ENCODE measurements at places on chromosomes 3 and 15. TPM values are rescaled to one million over a fixed set of nuclear protein-coding genes. Genes with fewer than 3 reads are reported as not detected.

Gene GUCA1C
- total RNA-seq = not detected

Gene TRIM42
- total RNA-seq = not detected

Gene CACNA2D3
- total RNA-seq = not detected

Gene USP19
- 46.5 TPM for total RNA-seq

Gene TF
- total RNA-seq = 0.07 TPM

Gene EEF1AKMT4
- 2.7 TPM for total RNA-seq

GRCh38 chr3:1515882-1516281, 423.1 kb downstream of the CNTN6 start:
- no peak for DNase-seq

DNA sequence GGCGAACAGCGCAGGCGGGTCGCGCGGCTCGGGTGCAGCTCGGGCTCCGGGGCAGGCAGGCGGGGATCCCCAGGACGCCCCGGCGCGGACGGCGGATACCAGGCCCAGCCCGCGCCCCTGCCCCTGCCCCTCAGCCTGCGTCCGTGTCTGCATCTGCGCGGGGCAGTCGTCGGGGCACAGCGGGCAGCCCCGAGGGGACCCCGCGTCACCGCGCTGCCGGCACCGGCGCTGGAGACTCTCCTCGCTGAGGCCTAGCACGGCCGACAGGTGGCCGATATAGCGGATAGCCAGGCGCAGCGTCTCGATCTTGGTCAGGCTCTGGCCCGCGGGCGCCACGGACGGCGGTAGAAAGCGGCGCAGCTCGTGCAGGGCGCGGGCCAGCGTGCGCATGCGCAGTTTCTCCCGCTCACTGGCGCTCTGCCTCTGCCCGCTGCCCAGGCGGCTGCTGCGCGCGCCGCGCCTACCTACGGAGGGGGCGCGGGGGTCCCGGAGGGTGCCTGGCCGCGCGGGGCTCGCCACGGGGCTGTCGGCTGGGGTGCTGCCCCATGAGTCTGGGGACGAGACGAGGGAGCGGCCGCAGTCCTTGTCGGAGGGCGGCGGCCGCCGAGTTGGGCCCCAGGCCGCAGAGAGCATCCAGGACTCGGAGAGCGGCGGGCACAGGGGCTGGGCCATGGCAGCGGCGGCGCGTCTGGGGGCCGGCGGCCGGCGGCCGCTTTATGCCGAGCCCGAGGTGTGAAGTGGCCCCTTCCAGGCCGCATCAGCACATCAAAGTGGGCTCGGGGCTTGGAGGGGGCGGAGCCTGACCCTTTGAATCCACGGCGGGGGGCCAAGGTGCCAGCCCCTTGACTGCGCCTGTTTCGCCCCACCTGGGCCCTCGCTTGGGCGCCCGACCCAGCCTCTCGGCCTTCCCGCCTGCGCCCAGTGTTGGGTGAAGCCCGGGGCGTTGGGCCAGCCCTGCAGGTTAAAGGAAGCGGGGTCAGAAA, at the start of gene MESP1:
TSS of gene MESP1 (minus strand) at position 690 of the 983 bp plus-strand sequence. CDS start at position 672, 18 bp downstream.
- peak; percentile 89 for DNase-seq

DNA sequence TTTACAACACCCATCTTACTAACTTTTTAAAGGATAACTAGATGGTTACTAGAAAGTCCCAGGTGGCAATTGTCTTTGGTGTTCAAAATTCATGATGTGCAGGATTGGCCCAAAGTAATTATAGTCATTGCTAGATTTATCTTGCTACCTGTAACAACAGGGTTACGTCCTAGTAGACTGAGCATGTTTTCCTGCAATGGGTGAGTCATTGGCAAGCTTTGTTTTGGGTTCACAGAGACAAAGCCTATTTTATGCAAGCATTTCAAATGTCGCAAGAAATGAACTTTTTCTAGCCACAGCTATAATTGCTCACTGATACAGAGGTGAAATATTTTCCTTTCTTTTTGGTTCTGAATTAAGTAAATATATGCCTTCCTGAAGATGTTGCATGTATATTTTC, 267.6 kb downstream of the AGBL1 start:
- no peak for DNase-seq

DNA sequence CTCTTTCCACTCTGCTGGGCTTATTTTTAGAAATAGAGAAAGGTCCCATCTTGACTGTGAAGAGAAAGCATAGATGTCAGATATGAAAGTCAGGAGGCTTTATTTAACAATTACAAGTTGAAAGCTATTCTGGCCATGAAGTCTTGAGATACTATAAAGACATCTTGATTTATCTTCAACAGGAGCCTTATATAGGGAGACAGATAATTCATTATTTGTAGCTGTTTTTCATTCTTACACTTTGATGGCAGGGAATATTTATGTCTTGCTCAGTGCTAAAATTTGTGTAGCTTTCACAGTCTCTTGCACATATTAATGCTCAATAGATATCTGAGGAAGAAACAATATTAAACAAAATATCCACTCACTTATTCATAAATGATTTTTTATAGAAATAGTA, 248.8 kb downstream of the C3orf38 start:
- DNase-seq = no peak

DNA sequence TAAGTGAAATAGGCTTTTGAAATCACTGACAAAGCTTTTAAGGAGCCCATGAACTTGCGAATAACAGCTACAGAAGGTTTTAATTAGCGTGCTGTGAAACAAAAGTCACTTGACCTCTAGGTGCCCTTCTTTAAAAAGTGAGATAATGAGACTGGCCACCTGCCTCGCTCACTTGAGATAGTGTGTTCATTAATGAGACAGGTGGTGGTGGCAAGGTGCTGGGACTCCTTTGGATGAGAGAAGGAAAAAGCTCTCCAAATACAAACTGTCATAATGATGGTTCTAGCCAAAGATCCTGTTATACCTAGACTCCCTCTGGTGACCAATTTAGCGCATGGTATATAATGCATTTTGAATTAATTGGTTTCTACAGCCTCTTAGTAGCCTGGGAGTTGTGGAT, 22.7 kb upstream of the IREB2 start:
- no peak for DNase-seq

GRCh38 chr15:83275412-83275811, 9.1 kb downstream of the BNC1 start:
- DNase-seq = no peak

GRCh38 chr3:189756582-189757078, 125.4 kb downstream of the TP63 start:
- no peak for DNase-seq

DNA sequence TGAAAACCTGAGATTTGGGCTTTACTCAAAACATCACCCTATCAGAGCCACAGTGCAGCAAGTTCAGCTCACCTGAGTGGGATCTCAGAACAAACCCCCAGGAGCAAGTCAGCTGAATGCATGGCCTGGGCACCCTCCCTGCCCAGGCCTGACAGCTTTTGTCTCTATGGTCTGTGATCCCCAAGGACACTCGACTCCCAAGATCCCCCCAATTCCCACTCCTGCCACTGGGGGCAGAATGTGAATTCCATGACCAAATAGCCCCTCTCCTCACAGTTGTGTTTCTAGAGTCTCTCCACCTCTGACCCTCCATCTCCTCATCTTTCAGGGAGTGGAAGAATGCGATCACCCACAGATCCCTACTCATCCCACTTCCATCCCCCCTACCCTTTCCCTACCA, 58.9 kb downstream of the ZNF445 start:
- DNase-seq = no peak

DNA sequence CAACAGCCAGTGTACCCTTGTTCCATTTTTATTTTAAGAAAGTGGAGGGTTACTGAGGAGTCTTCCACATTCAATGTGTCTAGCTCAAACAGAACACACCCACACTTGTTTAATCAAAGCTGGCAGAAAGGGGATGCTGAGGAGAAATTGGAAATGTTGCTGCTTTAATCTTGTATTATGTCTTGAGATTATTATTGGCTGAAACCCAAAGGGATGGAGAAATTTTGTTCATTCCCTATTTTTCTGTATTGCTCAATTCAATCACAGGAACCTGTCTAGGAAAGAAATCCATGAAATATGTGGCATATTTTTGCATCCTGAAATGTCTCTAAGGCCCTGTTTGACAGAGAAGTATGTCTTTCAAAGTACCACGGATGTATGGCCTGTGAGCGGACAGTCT, 238.0 kb downstream of the MYRIP start:
- no peak for DNase-seq

- DNase-seq = no peak
Measured at GRCh38 chr15:96344706-96345559, 14.4 kb downstream of the NR2F2 start.

GRCh38 chr15:77749236-77749997, 116.7 kb upstream of the LINGO1 start:
- DNase-seq = no peak

- no peak for DNase-seq
Measured at GRCh38 chr3:153545471-153545870, 383.4 kb downstream of the RAP2B start.

DNA sequence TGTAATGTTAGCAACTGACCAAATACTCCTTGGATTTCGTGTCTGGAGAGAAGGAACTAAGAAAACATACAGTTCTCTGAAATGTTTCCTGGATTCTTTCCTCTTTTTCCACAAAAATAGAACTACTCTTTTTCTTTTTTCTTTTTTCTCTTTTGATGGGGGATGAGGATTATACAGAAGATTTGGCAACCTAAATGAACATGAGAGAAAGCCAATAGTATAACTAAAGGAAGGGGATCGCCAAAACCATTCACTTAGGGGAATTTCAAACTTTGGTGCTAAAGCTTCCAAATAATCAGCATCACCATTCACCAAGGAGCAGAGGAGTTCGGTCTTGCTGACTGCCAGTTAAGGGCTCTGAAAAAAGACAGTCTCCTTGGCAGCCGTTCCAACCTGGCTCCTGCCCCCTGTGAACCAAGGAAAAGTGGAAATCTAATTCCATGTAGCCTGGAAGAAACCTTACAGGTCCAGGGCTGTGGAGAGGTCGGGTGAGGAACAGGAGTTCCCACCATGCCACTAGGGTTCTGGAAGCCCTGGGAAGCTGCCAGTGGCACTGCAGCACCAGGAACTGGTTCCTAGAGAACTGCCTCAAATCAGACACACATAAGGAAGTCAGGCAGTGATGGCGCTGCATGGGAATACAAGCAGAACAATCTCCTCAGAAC, 176.9 kb downstream of the TNIK start:
- no peak for DNase-seq

GRCh38 chr15:90425726-90426346, 37.8 kb downstream of the IQGAP1 start:
- DNase-seq = no peak

Data from activated naive CD4-positive, alpha-beta T cell treated with anti-CD3 and anti-CD28 coated beads for 36 hours (primary cell).